GM06990 (cell line): ENCODE measurements at places on chromosomes 1 and 21.
A peak's percentile ranks its signal among the peaks of the same experiment; 100 is the strongest.

DNA sequence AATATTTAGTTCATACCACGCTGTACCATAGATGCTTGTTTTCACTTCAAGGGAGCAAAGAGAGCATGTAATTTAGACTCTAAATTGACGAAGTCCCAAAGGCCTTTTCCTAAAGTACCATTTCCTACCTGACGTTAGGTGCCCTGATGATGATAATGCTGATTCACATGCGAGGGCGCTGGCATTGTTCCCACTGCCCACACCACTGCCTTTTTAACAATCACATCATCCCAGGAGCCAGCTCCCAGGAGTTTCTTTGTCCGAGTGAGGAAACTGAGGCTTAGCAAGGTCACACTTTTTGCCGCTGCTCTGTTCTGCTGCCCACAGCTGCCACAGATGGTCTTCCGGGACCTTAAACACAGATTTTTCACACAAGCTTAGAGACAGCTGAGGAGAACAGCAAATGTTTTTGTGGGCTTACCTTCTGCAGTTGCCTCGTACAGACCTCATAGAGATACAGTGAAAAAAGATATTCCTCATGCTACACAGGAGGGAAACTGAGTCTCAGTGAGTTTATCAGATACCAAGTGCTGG is 69.4 kb downstream of the EVA1C start:
- DNase-seq = no peak

DNA sequence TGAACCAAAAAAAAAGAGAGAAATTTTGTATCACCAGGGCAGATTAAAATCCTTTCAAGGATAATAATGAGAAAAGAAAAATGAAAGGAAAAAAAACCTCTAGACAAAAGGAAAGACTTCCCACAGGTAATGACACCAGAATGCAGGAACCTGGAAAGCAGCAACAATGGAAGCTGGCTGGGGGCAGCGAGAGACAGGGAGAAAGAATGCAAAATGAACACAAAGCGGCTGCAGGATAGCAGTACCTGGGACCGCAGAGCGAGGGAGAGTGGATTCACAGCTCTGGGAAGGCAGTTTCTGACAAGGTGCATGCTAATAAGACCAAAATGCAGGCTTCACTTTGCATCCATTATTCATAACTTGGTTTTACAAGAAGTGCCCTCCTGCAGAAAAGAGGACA is 349.0 kb downstream of the SIPA1L2 start:
- no peak for DNase-seq

DNA sequence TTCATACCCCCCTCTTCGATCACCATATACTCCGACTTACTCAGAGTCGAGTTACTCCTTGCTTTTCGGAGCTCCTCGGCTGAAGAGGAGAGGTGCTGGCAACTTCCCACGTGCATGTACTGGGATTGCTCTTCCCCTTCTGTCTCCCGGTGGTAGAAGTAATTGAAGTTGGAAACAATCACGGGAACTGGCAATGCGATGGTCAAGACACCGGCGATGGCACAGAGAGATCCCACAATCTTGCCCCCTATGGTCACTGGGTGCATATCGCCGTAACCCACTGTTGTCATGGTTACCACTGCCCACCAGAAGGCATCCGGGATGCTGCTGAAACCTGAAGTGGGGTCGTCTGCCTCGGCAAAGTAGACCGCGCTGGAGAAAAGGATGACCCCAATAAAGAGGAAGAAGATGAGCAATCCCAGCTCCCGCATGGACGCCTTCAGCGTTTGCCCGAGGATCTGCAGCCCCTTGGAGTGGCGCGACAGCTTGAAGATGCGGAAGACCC is 1.5 kb downstream of the KCNA3 start:
- DNase-seq = peak; percentile 22

- DNase-seq = no peak
Measured at GRCh38 chr1:27869719-27870085, 2.6 kb upstream of the THEMIS2 start.

- DNase-seq = no peak
Measured at GRCh38 chr1:160346463-160346862, 3.3 kb downstream of the NCSTN start.

DNA sequence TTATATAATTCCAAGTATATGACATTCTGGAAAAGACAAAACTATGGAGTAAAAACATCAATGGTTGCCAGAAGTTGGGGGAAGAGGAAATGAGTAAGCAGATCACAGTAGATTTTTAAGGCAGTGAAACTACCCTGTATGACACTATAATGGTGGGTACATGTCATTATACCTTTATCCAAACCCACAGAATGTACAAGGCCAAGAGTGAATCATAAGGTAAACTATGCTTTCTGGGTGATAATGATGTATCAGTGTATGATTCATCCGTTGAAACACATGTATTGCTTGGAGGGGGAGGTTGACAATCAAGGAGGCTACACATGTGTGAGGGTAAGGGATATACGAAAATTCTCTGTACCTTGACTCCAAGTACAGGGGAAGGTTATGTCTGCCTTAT is 862.7 kb downstream of the PLA2G4A start:
- DNase-seq = no peak

GRCh38 chr1:50419192-50419906 is 3.9 kb downstream of the DMRTA2 start:
- DNase-seq = no peak

- no peak for DNase-seq
Measured at GRCh38 chr1:108851567-108851966, 5.3 kb downstream of the AKNAD1 start.

GRCh38 chr21:42900446-42900845 is 7.3 kb downstream of the NDUFV3 start:
- DNase-seq = no peak
